Tibial nerve (tissue), 4 donors: ENCODE measurements at places on chromosomes 7 and 10. TPM values are rescaled to one million over a fixed set of nuclear protein-coding genes. Genes with fewer than 3 reads are reported as not detected.

DNA sequence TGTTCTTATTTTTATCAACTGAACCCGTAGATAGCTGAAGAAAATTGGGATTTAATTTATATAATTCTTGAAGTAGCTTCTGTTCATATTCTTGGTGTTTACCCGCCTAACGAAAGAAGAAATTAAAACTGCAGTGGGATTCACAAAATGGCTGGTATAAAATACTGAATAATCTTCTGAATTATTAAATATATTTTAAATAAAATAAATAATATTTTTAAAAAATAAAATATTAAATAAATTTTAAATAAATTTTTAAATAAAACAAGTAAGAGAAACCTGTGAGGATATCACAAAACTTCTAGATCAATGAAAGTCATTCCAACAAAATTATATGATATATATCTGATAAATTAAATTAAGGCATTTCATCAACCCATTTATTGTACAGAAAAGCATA, 99.4 kb downstream of the CNOT4 start:
- no peak for DNase-seq

GRCh38 chr7:32516551-32517100, 21.3 kb downstream of the AVL9 start:
- no peak for DNase-seq

GRCh38 chr7:70655694-70656093, 476.2 kb upstream of the GALNT17 start:
- DNase-seq = no peak

- no peak for DNase-seq
These were observed 22.4 kb downstream of the AKR1C3 start for GRCh38 chr10:5116621-5117020.

DNA sequence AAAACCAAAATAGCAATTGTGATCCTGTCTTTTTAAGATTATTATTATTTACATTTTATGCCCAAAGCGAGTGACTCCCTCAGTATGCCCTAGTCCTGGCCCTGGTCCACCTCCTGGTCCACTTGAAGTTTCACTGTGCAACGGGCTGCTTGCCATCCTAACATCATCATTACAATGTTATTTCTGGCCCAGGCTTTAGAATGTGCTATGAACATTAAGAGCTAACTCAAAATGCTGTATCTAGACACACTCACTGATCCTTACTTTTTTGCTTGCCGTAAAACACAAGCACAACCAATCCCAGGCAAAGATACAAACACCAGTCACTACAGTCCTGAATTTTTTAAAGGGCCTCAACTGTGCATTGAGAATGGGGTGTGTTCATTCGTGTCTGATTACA, 38.4 kb downstream of the RHOBTB1 start:
- no peak for DNase-seq

DNA sequence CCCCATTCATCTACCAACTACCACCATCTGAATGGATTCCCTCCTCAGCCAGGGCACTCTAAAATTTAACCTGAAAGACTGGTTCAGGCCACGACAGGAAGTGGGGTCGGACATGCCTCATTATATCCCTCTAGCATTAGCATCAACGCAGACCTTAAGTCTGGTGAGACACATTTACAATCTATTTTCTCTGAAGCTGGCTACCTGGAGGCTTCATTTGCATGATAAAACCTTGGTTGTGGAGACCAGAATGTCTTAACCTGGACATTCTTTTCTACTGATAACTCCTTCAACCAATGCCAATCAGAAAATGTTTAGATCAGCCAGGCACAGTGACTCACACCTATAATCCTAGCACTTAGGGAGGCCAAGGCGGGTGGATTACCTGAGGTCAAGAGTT, 42.3 kb downstream of the SVOPL start:
- DNase-seq = no peak

GRCh38 chr10:131786756-131787605, 113.8 kb upstream of the PPP2R2D start:
- DNase-seq = no peak

DNA sequence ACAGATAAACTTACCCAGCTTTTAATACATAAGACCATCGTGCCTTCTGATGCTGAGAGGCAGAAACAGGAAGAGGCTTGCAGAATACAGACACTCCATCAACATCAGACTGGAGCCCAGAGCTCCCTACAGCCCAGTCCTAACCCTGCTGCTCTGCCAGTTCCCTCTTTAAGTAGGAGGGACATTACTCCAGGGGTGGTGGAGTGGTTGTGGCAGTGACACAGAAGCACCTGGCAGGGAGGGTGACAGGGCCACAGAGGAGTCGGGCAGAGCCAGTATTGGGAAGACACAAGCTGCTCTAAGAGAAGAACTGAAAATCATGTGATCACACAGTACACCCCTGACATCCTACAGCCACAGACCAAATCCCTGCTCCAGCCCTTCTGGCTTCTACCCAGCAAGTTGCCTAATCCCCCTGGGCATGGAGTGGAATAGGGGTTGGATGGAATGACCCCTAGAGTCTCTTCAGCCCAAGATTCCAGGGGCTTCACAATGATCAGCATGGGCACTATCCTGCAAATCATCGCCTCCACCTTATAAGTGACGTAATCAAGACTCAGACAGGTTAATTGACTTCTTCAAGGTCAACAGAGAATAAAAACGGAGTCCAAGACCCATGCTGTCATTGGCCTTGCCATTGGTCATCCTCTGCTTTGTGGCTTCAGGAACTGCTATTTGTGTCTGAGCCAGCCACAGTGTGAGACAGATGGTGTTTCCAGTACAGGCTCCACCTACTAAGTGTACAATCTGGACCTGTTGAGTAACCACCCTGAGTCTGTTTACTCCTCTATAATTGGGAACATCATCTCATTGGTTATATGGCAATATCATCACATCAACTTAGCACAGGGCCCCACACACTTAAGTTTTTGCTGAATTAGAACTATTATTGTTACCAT, 61.1 kb upstream of the ZMIZ1 start:
- DNase-seq = peak; percentile 87

DNA sequence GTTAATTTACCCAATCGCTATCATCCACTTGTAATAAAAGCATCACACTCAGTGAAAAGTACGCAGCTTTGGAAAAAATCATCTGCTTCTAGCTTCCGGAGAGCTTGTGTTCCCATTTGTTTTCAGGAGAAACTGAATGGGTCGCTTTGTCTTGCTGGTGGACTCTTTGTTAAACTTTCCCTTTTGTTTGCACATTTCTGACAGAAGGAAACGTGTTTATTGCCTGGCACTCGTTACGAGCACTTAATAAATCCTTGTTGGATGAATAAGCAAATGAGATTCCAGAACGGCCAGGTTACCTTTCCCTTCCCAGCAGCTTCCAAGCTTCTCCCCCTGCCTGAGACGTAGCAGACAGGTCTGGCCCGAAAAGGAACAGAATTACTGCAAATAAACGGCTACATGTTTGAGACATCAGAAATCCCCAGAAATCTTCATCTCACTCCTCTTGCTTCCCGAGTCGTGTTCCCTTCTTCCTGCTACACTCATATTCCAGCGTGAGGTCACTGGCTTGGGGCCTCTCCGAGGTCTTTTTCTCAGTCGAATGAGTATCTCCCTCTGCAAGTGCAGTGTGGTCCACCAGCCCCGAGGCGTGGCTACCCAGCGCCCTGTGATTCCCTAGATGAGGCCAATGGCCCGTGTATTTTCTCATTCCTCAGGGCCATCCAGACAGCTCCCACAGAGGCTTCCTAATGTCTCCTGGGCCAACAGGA, 167.2 kb downstream of the FRMD4A start:
- no peak for DNase-seq

DNA sequence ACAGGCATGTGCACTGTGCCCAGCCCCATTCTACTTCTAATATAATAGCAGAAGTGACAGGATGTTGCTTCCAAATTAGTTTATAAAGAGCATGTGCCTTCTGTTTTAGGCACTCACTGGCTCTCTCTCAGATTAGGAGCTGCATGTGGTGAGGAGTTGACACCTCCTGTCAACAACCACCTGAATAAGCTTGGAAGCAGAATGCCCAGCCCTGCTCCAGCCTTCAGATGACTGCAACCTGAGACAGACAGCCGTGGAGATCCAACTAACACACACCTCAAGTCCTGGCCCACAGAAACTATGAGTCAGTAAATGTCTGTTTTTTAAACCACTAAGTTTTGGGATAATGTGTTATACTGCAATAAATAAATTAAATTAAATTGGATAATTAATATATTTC, 54.5 kb downstream of the PARD3 start:
- DNase-seq = no peak

DNA sequence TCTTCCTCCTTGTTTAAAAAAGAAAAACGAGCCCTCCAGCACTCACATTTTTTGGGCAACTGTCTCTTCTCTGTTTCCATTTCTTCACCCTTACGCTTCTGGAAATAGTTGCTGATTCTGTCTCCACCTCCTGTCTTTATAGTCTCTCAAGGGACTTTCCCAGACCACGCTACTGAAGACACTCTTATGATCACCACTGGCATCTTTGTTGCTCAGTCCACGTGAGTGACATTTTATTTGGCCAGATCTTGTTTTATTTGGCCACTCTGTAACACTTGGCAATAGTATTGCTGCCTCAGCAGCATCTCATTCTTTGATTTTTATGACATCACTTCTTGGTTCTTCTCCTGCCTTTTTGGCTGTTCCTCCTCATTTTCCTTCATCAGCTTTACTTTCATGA, 21.6 kb upstream of the NME8 start:
- no peak for DNase-seq

DNA sequence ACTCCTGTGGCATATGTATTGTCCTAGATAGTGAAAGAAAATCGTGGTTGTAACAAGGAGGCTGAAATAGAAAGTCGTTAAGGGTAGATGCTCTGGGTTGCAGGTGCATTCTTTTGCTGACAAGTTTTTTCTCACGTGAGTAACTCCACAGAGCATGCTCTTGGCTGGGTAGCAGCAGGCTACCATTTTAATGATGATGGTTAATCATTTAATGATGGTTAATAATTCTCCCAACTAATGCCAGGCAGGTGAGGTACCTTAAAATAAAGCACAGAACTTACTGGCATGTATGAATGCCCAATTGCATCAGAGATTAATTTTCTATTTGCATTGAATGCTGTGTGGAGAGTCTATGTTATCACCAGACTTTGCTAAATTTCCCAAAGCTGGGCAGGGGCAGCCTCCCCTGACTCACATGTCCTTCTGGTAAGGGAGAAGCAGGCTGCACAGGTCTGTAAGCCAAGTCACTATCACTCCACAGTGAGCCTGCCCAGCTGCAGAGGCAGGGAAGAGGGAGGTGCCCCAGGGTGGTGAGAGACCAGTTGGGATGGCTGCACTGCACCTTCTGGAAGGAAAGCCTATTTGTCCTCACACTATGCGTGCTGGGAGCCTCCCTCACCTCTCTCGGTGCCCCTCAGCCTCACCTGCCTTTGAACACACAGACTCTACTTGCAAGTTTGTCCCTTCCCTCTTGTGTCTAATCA, 287.0 kb upstream of the IGFBP3 start:
- no peak for DNase-seq

GRCh38 chr7:132114411-132114810, 461.9 kb downstream of the PLXNA4 start:
- no peak for DNase-seq

GRCh38 chr7:130435311-130435854, 5.4 kb downstream of the CEP41 start:
- no peak for DNase-seq

DNA sequence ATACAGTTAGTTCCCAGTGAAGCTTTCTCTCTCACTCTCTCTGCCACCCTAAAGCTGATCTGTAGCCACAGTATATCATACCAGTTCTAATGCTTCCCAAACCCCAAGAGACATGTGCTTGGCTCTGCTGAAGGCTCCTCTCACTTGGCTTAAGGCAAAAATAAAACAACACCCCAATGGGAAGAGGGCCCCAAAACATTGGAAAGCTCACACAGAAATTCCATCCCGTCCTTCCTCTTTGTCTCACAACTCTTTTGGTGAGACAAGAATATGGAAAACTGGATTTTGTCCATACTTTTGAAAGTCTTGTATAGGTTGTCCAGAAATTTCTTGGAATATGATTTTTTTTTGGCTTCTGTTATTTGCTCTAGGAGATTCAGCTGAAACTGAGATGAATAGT, 56.1 kb upstream of the WNT16 start:
- no peak for DNase-seq

DNA sequence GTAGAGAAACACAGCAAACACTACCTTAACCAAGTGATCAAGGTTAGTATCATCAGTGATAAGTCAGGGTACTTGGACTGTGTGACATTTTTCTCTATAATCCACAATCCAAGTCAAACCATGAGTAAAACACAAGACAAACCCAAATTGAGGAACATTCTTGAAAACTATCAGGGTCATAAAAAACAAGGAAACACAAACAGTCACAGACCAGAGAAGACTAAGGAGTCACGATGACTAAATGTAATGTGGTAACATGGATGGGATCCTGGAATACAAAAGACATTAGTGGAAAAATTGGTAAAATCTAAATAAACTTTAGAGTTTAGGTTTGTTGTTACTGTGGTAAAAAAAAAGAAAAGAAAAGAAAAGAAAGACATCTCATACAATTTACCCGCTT, 103.8 kb downstream of the ARMH3 start:
- DNase-seq = no peak

GRCh38 chr10:113093188-113094113, 143.4 kb downstream of the TCF7L2 start:
- no peak for DNase-seq

- no peak for DNase-seq
These were observed 16.2 kb downstream of the BPGM start for GRCh38 chr7:134662871-134663205.

GRCh38 chr7:52909131-52909530, 126.3 kb upstream of the POM121L12 start:
- DNase-seq = no peak

DNA sequence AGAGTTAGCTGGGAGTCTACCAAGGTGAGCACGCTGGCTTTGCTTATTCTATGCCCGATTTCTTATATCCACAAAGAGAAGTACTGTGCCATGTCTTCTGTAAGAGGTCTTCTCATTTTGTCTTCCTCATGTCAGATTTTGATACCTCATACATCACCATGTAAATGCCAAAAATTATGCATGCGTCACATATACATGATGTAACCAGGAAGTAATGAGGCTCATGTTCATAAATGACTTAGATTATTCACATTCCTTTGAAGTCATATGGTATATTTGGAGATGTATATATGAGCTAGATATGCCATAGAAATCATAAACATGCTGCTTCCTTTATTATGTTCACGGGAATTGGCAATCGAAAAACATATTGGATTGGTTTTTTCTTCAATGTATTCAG, 97.7 kb upstream of the CELF2 start:
- DNase-seq = no peak

UCMA gene
- not detected for total RNA-seq

CYP2C19 gene
- total RNA-seq = not detected

GIMAP1 gene
- 10.4 TPM for total RNA-seq

CCAR1 gene
- total RNA-seq = 49.0 TPM

CHCHD2 gene
- total RNA-seq = 417 TPM

XRCC2 gene
- 0.44 TPM for total RNA-seq

SERPINE1 gene
- 10.5 TPM for total RNA-seq

PDK4 gene
- 723 TPM for total RNA-seq

UPF2 gene
- total RNA-seq = 25.5 TPM

PRPS1L1 gene
- total RNA-seq = not detected

AASS gene
- total RNA-seq = 231 TPM

PRSS37 gene
- total RNA-seq = not detected

PRRT4 gene
- total RNA-seq = 0.87 TPM

MOGAT3 gene
- total RNA-seq = not detected
